ENCODE measurements at places on chromosomes 1 and 21.

DNA sequence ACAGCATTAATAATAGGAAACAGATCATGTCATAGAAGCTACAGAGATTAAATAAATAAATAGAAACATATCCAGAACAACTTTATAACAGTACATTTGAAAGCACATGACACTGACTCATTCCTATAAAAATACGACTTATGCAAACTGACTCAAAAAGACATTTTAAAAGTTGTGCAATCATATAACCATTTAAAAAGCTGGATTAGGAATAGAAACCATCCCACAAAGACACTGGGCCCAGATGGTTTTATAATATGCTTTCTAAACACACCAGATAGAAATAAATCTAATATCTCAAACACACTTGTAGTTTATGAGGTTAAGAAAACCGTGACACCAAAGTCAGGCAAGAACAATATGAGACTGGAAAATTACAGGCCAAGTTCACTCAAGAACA, 47.6 kb downstream of the MATN1 start:
- DNase-seq = no peak

DNA sequence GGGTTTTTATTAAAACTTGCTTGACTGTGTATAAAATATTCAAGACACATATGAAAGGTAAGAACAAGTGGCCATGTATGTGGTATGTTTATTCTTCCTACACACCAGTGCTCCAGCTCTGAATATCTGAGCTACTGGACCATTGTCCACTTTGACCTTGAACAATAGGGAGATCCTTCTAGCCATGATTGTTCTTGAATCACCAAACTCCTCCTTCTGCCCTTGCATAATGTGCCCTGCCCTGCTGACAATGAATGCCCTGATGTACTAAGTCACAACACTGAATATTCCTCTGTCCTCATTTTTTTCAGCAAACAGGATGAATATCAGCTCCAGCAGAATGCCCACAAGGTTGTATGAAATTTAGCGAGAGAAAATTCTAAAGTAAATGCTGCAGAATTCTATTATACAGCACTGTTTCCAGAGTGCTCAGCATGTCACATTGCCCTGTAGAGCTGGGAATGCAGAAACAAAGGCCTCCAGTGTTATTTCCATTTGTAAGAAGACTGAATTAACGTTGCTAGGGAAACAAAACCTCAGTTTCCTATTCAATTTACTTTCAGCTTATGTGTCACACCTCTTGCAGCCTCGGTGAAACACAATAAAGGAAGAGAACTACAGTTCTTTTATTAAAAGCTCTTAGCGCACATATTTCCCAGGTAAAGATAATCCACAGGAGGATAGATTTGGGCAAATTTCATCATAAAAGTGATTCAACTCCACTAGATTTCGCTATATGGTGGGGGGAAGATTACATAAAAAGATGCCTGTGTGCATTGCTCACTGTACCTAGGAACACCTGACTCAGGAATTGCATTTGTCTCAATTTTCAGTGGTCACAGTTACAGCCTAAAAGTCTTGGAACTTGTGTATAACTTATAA, 187.4 kb upstream of the ATP1B1 start:
- no peak for DNase-seq

GRCh38 chr1:109935451-109935900, 24.8 kb downstream of the CSF1 start:
- DNase-seq = no peak

DNA sequence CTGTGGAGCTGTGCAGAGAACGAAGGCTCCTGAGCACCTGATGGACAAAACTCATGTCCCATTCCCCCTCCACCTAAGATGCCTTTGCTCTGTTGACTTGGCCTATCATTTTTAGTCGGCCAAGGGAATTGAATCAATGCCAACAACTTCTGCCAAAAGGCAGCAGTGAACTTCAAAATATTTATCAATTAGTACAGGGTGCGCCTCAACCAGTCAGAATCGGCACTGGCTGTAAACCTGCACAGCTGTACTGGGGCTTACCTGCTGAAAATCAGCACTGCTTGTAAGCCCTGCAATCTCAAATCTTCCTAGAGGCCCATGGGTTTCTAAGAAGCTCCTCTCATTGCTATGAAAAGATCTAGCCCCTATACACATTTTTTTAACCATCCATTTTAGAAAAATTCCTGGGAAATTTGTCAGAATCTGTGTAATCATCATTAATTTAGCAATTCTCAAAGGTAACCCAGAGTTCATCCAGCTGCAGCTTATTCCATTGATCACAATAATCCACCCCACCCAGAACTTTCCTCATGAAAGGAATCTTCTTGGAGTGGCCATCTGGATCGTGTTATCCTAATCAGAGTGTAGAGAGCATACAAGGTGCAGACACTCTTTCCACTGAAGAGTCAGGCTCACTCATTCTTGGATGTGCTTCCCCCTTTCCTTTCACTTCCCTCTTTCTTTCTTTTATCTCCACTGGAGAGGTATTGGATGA, 40.2 kb downstream of the ADAMTS1 start:
- no peak for DNase-seq

DNA sequence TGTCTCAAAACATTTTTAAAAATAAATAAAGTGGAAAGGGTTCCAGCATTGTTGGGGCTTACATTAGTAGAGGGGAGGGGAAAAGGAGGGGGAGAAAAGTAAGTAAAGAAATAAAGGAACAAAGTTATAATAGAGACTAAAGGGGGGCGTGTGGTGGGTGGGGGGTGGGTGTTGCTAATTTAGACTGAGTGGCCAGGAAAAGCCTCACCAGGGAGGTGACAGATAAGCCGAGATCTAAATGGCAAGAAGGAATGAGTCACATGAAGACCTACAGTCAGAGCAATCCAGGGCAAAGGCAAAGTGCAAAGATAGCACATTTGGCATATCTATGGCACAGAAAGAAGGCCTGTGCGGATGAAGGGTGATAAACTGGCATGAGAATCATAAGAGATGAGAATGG, 7.5 kb downstream of the MPL start:
- no peak for DNase-seq

DNA sequence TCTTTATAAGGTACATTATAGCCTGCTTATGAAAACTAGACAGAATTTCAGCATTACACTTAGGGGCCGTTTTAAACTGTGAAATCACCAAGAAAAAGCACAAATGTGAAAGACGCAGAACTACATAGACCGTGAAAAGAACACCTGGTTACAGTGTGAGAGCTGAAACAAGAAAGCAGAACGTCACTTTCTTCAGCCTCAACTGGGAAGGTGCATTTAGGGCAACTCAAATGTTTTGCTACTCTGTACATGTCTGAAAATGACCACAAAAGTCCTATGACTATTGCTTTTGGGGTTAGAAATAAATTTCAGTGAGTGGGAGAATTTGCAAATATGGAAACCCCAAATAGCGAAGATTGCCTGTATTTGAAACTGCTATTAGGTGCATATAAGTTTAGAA, 268.7 kb downstream of the OLFM3 start:
- DNase-seq = no peak

GRCh38 chr1:15708486-15709137, 24.5 kb downstream of the PLEKHM2 start:
- DNase-seq = no peak

DNA sequence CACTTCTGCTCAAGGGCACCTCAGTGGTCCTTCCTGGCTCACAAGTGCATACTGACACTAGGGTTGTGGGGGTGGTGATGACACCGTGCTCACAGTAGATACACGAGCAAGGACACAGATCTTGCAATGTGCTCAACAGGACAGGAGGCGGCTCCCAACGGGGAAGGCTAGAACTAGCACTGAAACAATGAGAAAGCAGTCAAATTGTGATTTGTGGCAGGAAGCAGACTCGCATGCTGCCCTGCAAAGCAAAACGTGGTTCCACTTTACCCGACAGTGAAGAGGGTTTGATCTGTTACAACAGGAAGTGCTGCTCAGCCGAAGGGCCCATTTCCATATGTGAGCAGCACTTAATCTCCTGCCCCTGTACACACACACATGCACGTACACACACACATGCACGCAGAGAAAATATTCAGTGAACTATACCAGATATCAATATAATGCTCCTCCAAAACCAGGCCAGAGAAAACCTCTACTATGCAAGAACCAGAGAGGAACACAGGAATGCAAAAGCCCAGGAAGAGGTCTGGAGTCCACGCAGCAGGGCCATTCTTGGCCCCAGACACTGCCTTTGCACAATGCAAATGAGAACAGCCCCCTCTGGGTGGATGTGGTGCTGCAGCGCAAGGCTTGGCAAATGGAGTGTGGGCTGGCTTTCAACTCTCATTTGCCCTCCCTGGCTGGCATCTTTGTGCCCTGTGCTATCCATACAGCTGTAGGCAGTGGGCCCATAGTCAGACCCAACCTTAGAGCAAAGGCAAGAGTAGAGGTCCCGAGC, 47.1 kb downstream of the KANK4 start:
- peak; percentile 6 for DNase-seq

GRCh38 chr1:231691618-231692259, 65.1 kb downstream of the DISC1 start:
- no peak for DNase-seq

- no peak for DNase-seq
These were observed 245.6 kb downstream of the FOXD2 start for GRCh38 chr1:47683401-47683800.

DNA sequence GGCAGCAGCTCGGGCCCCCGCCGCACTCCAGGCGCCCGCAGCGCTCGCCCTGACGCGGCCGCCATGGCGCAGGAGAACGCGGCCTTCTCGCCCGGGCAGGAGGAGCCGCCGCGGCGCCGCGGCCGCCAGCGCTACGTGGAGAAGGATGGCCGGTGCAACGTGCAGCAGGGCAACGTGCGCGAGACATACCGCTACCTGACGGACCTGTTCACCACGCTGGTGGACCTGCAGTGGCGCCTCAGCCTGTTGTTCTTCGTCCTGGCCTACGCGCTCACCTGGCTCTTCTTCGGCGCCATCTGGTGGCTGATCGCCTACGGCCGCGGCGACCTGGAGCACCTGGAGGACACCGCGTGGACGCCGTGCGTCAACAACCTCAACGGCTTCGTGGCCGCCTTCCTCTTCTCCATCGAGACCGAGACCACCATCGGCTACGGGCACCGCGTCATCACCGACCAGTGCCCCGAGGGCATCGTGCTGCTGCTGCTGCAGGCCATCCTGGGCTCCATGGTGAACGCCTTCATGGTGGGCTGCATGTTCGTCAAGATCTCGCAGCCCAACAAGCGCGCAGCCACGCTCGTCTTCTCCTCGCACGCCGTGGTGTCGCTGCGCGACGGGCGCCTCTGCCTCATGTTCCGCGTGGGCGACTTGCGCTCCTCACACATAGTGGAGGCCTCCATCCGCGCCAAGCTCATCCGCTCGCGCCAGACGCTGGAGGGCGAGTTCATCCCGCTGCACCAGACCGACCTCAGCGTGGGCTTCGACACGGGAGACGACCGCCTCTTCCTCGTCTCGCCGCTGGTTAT, 2.8 kb downstream of the KCNJ9 start:
- peak; percentile 77 for DNase-seq

DNA sequence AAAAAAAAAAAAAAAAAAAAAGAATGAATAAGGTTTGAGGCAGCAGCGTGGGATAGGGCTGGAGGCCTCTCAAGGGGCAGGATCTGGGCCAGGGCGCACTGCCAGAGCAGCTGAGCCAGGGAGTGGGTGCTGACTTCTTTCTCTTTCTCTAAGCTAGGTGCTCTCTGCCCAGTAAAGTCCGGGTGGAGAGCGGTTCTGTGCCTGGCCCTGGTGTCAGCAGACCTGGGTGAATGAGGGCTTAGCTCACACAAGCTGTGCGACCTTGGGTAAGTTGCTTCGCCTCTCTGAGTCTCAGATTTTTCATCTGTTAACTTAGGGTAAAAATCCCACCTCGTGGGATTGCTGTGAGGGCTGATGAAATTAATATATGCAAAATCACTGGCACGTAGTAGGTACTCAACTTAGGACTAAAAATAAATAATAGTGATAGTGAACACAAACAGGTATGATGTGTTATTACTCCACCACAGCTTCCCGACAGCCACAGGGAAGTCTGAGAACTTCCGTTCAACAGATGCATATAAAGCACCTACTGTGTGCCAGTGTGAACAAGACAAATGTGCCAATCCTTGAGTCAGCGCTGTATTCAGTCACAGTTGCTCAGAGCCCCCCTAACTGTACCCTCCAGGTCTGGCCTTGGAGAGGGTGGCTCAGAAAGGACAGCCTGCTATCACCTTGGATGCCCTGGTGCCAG, 2.0 kb upstream of the FAM131C start:
- DNase-seq = no peak

All from activated CD4-positive, alpha-beta T cell treated with anti-CD3 and anti-CD28 coated beads for 4 hours (primary cell).